Suppressor macrophage treated with lipopolysaccharide for 4 hours (primary cell): ENCODE measurements at places on chromosomes 4 and X.

DNA sequence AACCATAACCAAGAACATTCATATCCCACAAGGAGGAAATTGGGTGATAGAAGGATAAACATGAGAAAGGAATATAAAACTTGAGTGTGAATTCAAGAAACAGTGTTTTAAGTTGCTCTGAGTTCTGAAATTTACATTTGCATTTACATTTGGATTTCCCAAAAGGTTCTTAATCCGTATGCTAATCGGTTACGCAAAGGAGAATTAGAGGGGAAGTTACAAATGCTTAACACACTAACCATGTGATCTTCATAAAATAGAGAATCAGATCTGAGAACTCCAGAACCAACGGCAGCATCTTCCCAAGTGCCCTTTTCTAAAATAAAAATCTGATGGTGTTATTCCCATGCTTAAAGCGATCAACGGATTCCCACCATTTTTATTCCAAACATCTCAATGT, 48.0 kb downstream of the PROM1 start:
- DNase-seq = peak; percentile 17

- no peak for DNase-seq
These were observed 17.8 kb downstream of the JADE1 start for GRCh38 chr4:128827296-128827695.

DNA sequence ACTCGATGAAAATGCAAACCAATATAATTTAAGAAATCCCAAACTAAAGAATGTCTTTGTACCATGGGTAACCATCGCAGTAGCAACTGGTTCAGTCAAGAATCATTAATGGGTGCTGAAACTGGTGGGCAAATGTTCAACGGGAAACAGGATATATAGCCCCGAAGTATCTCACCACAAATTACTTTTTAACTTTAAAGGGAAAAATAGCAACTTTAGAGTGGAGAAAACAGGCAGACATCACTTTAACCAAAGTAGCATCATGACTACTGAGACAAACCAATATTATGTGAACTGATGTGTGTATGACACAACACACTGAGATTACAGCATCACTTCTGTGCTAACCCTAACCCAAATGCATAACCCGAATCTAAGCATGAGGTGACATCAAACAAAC, 33.8 kb upstream of the SLAIN2 start:
- no peak for DNase-seq

DNA sequence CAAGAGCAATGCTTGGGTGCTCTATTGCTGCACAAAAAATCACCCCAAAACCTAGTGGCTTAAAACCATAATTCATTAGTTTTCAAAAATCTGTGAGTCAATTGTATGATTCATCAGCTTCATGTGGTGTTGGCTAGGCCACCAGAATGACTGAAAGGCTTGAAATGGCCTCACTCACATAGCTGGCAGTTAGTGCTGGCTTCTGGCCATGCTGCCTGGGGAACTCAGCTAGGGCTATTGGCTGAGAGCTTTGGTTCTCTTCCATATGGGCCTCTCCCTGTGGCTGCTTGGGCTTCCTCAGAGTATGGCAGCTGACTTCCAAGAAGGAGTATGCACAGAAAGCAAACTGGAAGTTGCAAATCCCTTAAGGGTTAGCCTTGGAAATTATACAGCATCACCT, 3.1 kb upstream of the MTMR1 start:
- peak; percentile 40 for DNase-seq

GRCh38 chr4:185018834-185019455, 655 bp downstream of the HELT start:
- no peak for DNase-seq

DNA sequence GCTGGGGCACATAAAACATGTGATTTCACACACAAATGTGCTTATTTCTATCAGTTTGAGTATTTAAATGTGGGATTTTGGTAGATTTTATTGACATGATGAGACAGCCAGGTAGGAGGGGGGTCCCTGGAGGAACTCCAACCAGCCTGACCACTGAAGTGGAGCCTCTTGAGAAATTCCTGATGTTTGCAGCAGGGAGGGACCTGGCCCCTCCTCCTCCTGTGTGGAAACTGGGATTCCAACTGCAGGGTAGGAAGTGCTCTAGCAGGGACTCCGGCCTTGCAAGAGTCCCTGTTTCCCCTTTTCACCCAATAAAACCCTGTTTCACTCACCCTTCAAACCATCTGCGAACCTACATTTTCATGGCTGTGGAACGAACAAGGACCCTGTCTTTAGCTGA, 2224.0 kb upstream of the AGA start:
- DNase-seq = no peak

DNA sequence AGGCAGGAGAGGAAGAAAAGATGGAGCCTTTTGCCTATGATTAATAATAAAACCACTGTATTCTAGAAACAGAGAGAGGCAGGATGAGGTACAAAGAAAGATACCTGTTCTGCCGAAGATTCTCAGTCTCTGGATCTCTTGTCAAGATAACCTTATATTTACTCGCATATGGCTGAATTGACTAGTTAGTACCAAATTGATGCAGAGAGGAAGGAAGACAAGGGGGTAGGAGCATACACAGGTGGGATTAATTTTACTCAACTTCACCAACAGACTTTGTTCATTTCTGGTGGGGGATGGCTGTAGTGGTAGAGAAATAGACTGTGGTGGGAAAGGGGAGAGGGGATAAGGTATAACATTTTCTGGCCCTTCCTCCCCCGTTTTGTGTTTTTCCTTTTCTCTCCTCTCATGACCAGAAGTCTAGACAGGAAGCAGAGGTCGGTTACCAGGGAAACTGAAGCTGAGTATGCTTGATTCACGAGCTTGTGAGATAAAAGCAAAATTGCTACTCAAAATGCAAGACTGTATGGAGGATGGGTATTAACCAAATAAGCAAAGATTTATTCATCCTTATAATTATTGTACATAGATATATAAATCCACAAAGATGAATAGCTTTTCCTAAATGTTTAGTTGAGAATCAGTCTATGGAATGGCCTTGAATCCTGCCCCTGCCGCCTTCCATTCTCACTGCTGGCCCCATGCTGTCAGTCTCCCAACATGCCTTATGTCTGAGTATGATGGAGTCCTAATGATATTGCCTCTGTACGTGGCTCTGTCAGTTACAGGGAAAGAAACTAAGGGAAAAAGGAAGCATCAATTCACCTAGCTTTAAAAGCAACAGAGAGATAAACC, 17.8 kb upstream of the PAGE2B start:
- DNase-seq = no peak

GRCh38 chr4:108417923-108418322, 202.5 kb upstream of the RPL34 start:
- DNase-seq = no peak

GRCh38 chrX:14916017-14916674, 42.9 kb downstream of the MOSPD2 start:
- DNase-seq = no peak

DNA sequence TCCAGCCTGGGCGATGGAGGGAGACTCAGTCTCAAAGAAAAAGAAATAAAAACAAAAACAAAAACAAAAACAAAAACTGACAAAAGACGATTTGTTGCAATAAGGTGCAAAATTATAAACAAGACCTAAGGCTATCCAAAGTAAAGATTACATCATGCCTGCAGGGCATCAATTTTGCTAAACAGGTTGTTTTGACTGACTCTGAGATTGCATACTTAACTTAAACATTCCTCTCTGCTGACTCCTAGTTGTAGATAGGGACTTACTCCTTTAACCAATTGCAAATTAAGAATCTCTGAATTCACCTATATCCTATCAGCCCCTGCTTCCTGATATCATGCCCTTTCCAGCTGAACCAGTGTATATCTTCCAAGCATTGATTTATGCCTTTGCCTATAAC, 2687.3 kb downstream of the PCDH7 start:
- DNase-seq = no peak

DNA sequence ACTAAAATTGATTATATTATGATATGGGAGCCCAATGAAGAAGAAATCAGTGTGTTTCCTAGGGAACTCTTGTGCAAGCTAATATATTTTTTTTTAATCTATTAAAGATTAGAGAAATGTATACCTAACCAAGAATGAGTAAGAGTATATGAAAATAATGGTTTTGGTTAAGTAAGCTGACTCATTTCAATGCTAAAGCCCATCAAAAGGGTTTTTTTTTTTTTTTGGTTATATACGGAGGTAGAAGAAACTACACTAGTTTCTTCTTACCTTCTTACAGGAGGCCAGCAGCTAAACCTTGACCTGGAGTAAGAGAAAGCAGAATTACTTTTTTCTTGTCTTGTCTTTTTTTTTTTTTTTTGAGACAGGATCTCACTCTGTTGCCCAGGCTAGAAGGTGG, 27.5 kb downstream of the RUFY3 start:
- DNase-seq = no peak

DNA sequence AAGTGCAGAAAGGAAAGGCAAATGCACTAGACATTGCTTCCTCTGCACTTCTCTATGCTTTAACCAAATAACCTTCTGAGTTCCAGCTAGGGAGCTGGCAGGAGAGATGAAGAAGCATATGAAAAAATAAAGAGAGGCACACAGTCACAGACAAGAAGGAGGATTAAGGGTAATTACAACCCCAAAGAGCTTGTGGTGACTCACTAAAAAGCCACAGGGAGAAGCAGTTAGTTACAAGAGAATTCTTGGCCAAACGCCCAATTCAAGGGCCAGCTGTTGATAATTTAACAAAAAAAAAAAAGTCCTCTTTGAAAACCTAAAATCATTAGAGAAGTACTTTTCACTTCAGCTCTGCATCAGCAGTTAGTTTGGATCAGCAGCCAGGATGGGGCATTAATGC, 478.0 kb downstream of the KCNIP4 start:
- DNase-seq = no peak

DNA sequence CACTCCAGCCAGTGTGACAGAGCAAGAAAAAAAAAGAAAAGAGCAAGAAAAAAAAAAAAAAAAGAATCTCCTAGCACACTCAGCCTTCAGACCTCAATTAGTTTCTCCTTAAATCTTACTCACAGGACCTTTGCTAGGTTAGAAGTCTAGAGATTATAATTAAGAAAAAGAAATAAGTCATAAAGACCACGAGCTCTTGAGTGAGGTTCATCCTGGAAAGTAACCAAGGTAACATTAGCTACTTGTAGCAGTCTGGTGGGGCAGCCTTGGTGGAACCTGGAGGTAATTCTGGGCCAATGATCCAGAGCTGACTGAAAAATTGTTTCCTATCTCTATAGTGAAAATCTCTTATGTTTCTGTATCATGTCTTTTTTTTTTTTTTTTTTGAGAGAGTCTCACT, 21.2 kb upstream of the DDX3X start:
- no peak for DNase-seq

GRCh38 chrX:23904096-23904495, 3.6 kb downstream of the APOO start:
- no peak for DNase-seq

DNA sequence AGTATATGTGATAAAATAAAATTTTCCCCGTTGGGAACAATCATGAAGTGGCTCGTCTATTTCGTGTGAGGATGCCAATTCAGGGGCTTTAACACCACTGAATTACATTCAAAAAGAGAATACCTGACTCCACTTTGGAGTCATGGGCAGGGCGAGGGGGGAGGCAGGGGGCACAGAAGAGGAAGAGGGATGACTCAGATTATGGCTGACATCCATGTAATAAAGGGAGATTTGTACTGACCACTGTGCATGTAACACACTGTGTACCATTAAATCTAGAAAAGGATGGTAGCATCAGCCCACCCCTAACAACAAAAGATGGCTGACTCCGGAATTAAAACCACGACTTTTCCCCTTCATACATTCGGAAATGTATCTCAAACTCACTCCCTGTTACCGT, 1.3 kb downstream of the SLC9A7 start:
- DNase-seq = no peak

DNA sequence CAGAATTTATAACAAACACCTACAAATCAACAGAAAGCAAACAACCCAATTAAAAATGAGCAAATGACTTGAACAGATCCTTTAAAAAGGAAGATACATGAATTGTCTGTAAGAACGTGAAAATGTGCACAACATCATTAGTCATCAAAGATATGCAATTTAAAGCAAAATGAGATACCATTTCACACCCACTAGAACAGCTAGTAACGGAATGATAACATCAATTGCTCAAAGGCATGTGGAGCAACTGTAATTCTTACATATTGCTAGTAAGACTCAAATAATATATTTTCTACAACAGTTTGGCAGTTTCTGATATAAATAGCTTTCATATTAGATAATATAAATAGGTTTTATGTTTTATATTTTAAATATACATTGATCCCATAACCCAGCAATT, 82.5 kb downstream of the LCORL start:
- no peak for DNase-seq

DNA sequence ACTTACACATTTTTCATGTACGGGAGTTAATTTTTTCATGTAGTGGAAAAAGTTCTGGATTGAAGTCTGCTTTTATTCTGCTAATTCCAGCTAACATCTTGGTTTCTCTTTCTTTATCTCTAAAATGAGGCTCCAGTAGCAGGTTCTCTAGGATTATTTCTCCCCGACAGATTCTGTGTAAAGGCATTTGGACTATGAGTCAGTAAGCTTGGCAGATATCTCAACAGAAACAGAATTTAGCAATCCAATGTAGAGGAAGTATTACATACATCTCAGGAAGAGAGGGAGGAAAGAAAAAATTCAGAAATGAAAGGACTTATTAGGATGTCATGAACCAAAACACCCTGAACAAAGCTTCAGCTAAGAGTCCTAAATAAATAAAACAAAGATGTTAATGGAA, 1682.3 kb upstream of the TENM3 start:
- peak; percentile 18 for DNase-seq

DNA sequence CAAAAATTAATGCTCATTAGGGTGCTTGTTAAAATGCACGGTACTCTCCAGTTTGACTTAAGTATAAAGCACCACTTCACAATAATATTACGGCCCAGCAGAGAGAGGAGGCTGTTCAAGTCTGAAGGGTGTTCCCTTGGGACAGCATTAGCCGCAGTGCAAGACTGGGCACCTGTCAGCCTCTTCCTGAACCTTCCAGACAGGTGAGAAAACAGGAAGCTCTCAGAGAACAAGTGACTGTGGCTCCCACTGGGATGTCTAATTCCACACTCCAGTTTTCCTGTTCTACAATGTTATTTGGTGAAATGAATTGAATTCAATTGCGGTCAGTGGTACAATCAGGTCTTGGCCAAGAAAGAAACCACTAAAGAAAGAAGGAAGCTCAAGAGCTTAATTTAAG, 414.4 kb downstream of the SMARCA1 start:
- no peak for DNase-seq

- DNase-seq = no peak
These were observed 47.0 kb upstream of the MAN2B2 start for GRCh38 chr4:6527683-6528595.

DNA sequence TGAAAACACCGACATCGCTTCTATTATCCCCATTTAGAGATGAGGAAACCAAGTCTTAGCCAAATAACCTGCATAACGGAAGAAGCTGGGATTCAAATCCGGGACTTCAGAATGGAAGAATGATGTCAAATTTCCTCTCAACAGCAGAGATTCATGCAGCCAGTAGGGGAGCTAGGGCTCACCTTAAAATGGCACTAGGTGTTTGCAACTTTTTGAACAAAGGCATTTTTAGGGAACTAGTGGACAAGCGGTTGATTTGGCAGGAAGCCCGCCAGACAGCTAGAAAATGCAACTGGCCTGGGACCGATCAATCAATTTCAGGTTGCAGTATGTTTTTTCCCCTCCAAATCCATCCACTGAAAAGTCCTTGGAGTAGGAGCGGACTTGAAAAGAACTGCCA, 224.2 kb downstream of the PTTG2 start:
- DNase-seq = no peak

GRCh38 chr4:126991965-126992364, 640.8 kb upstream of the INTU start:
- no peak for DNase-seq
